GM20000 (cell line): ENCODE measurements at places on chromosomes 5 and 9.
A peak's percentile ranks its signal among the peaks of the same experiment; 100 is the strongest.

DNA sequence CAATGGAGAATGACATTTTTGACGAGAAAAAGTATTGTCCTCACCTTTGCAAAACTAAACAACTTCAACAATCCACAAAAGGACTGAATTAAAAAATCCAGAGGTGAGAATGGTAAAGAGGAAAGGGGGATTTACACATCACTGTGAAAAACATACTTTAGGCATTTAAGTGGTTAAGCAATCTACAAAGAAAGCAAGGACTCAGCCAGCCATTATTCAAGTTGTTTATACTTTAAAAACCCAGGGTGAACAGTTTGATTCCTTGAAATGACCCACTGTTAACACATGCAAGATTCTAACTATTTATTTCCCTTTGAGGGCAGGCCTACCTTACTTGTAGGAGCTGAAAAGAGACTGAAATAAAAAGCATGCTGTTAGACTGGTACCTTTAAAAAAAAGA is 29.3 kb downstream of the TUT7 start:
- no peak for DNase-seq

- no peak for DNase-seq
Measured at GRCh38 chr5:41763574-41763973, 106.7 kb downstream of the OXCT1 start.

GRCh38 chr9:98807814-98808195 is 335 bp downstream of the GALNT12 start:
- DNase-seq = no peak

- DNase-seq = no peak
Measured at GRCh38 chr9:8980496-8981013, 1181.0 kb upstream of the DMAC1 start.

DNA sequence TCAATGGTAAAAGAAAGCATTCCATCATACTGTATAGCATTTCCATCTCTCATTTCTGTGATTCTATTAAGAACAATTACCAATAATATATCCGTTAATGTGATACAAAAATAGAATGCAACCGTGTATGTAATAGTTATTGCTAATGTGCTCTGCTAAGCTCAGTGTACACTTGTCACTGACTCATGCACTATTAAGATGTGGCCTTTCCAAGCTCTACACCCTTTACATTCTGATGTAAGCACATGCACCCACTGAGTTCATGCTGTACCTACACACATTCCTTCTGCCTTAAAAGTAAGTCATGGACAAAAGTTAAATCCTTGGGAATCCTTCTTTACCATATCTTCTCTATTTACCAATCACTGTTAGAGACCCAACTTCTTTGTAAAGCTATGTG is 319.1 kb downstream of the ZSWIM6 start:
- no peak for DNase-seq

DNA sequence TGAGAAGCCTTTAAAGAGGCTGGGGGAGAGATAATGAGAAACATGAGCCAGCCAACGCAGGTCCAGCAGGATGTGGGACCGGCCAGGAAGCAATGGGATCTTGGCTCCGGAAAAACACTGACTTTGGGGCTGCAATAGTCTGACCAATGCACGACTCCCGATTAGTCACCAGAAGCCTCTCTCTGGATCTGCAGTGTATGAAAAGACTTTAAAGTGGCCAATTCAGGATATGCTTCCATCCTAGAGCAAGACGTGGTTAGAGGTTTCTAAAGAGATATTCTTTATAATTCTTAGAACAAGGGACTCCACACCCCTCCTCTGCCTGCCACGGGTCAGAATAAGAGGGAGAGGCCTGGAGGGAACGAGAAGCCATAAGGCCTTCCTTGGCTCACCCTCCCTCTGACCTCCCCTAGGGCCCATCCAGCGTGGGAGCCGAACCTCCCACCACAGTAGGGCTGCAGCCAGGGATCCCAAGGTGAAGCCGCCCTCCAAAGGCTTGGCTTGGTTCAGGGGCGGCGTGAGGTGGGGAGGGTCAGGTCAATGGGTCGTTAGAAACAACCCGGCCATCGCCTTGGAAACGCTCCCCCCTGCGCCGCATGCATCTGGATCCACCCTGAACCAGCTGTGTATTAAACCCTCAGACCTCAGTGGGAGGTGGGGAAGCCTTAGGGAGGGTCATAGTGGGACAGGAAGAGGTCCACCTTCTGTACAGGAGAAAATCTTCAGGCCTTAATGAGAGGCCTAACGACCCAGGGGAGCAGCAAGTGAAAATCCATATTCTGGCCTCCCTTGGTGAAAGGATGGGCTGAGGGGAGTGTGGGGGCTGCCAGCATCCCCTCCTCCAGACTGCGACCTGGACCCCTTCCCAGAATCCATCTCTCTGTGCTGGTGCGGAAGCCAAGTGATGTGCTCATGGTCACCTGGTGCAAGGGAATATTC is 11.1 kb downstream of the FGF1 start:
- no peak for DNase-seq

DNA sequence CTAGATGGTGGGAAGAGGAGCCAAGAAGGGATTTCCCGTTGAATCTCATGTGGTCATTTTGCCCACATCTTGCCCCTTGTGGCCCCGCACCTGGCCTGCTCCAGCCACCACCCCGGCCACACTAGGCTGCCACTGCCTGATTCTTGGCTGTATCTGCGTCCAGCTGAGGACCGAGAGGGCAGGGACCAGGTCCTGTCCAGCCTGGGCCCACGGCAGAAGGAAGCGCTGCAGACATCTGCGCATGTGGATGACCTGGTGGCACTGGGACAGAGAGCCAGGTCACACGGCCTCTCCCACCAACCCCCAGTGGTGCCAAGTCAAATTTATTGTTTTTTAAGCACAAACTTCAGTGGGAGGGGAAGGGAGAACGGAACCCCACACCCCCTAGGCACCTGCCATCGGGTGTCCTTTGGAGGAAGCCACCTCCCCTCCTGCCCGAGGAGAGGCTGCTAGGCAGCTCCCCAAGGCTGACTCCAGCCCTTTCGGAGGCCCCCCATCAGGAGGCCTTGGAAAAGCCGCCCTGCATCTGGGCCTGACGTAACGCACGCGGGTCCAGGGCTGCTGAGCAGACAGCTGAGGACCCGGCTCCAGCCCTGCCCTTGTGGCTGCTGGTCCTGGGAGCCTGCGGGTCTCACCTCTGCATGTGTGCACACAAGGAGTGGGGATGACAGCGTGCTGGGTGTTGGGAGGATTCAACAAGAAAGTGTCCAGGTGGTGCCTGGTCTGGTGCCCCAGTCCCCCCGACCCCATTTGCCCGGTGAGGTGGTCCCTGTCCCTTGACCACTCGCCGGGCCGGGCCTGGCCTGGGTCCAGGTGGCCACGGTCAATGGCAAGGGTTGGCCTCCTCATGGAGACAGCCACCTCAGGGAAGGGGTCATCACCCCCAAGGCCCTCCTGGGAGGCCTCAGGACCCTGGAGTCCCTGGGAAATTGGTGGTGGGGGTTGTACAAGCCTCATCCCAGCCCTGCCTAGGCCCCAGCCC is 5.9 kb upstream of the QRFP start:
- DNase-seq = no peak

DNA sequence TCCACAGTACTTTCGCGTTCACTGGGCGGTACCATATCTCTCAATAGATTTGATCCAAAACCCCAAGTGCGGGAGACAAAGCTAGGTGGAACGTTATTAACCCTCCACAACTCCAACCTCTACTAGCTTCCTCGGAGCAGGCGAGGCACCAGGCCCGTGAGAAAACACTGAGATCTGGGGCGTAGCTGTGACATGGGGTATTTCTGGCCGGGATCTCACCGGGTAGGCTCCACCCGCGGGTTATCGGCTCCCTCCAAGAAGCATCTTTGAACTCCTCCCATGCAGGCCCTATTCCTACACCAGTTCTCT is 350 bp upstream of the SLC25A46 start:
- peak; percentile 70 for DNase-seq

DNA sequence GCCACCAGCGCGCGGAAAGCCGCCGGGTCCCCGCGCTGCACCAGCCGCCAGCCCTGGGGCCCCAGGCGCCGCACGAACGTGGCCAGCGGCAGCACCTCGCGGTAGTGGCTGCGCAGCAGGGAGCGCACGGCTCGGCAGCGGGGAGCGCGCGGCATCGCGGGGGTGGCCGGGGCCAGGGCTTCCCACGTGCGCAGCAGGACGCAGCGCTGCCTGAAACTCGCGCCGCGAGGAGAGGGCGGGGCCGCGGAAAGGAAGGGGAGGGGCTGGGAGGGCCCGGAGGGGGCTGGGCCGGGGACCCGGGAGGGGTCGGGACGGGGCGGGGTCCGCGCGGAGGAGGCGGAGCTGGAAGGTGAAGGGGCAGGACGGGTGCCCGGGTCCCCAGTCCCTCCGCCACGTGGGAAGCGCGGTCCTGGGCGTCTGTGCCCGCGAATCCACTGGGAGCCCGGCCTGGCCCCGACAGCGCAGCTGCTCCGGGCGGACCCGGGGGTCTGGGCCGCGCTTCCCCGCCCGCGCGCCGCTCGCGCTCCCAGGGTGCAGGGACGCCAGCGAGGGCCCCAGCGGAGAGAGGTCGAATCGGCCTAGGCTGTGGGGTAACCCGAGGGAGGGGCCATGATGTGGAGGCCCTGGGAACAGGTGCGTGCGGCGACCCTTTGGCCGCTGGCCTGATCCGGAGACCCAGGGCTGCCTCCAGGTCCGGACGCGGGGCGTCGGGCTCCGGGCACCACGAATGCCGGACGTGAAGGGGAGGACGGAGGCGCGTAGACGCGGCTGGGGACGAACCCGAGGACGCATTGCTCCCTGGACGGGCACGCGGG is at the start of gene TERT:
TSS of gene TERT (minus strand) at position 234 of the 815 bp plus-strand sequence. CDS start at position 155, 79 bp downstream.
- peak; percentile 76 for DNase-seq
